ENCODE measurements at places on chromosomes 5 and 9.

DNA sequence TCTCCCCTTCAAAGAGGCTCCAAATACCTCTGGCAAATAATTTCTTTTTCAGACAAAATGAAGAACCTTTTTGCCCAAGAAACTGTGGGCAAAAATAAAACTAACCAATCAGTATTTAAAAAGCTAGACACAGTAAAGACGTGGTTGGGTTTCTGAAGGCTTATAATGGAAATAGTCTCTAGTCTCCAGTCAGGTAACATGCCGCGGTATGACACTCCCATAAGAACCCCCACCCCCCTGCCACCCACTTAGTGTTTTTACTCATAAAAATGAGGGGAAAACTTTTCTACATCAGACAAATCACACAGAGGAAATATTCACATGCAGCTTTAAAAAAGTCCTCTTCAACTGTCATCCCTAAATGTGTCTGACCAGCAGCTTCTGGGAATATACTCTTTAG, 105.3 kb downstream of the THBS4 start:
- H3K4me1 ChIP-seq, result no peaks in the 10 kb centered on the region
- peaks cover 29% of the 10 kb centered on the region for H3K36me3 ChIP-seq
- no peak for DNase-seq
- no peak overlapping the region for H3K4me3 ChIP-seq

GRCh38 chr9:130672466-130672865, 8.1 kb downstream of the PRDM12 start:
- no peak overlapping the region for H3K4me3 ChIP-seq
- no peaks in the 10 kb centered on the region for H3K27me3 ChIP-seq
- no peak overlapping the region for H3K27ac ChIP-seq
- DNase-seq, result no peak
- H3K4me1 ChIP-seq, result no peaks in the 10 kb centered on the region

- no peaks in the 10 kb centered on the region for H3K36me3 ChIP-seq
- H3K27ac ChIP-seq, result no peak overlapping the region
- H3K27me3 ChIP-seq, result no peaks in the 10 kb centered on the region
- peaks cover 28% of the 10 kb centered on the region for H3K4me1 ChIP-seq
These were observed 12.2 kb downstream of the CDC42SE2 start for GRCh38 chr5:131276072-131276471.

GRCh38 chr9:82031538-82032280, 43.1 kb downstream of the SPATA31D1 start:
- DNase-seq, result peak; percentile 55
- H3K36me3 ChIP-seq, result no peaks in the 10 kb centered on the region
- H3K4me1 ChIP-seq, result no peaks in the 10 kb centered on the region
- no peaks in the 10 kb centered on the region for H3K27me3 ChIP-seq
- H3K4me3 ChIP-seq, result no peak overlapping the region

DNA sequence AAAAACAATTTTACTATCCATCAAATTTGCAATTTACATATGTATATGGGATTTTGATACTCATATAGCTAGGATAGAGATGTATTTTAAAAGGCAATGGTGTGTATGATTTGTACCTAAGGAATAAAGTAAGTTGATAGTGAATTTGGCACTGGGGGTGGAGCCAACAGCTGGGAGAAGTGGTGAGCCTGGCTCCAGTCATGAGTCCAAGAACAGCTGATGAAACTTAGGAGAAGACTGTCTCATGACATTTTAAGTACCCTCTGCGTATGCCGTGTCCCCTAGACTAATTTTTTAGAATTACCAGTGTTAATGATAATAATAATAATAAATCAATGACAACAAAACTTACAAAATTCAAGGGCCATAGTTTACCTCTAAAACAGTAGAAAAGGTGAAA, 181.4 kb downstream of the ADCY2 start:
- DNase-seq, result no peak
- H3K4me1 ChIP-seq, result no peaks in the 10 kb centered on the region
- no peak overlapping the region for H3K4me3 ChIP-seq
- peaks cover 9% of the 10 kb centered on the region for H3K27me3 ChIP-seq

All from PC-9 (cell line).